HCEC 1CT (cell line): ENCODE measurements at places on chromosomes 16 and 17.
A peak's percentile ranks its signal among the peaks of the same experiment; 100 is the strongest.

DNA sequence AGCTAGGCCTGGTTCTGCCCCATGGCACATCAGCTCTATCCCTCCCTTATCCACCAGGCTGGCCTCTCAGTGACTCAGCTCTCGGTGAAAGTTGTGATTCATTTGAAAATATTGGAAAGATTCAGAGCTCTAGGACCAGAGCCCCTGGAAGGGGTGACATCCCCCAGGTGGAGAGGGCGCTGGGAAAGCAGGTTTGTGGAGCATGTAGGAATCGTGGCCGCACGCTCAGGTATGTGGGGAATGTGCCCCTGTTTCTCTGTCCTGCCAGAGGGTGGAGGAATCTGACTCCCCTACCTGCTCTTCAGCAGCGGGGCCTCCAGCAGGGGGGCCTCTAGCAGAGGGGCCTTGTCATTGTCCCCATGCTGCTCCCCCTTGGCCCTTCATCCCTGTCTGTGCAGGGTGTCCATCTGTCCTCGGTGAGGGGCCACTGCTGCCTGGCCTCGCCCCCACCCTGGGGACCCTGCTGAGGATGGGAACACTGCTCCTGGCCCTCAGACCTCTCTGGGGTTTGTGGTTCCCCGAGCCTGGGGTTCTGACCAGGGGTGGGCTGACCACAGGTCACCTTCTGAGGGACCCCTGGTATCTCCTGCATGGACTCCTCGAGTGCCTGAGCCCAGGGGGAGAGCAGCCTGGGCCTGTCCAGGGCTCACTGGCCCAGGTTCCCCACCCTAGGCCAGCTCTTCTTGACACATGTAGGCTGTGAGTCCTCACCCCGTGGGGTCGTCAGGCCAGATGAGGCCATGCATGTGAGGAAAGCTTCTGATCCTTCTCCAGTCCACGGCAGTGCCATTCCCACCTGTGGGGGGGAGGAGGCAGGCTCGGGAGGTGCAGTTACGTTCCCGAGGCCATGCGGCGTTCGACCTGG, 47.5 kb downstream of the NT5M start:
- DNase-seq = peak; percentile 34

GRCh38 chr17:64413513-64413912, 22.9 kb upstream of the PECAM1 start:
- no peak for DNase-seq

GRCh38 chr16:2818272-2818876, 1.3 kb downstream of the PRSS21 start:
- no peak for DNase-seq

- DNase-seq = no peak
Measured at GRCh38 chr17:28330671-28331070, 4.6 kb downstream of the IFT20 start.

- no peak for DNase-seq
Measured at GRCh38 chr17:65182233-65182632, 45.1 kb downstream of the RGS9 start.

DNA sequence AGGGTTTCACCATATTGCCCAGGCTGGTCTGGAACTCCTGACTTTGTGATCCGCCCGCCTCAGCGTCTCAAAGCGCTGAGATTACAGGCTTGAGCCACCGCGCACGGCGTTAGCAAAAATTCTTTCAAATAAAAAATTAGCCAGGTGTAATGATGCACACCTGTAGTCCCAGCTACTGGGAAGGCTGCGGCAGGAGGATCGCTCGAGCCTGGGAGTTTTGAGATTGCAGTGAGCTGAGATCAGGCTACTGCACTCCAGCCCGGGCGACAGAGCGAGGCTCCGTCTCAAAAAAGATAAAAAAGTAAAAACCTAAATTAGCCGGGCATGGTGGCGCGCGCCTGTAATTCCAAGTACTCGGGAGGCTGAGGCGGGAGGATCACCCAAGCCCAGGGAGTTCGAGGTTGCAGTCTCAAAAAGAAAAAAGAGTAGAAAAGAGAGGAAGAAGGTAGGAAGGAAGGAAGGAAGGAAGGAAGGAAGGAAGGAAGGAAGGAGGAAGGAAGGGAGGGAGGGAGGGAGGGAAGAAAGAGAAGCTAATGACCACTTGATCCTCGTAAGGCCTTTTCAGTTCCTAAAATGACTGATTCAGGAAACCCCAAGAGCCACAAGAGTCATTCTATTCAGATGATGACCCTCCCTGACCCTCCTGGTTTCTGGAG, 59.2 kb downstream of the SRL start:
- DNase-seq = no peak

GRCh38 chr17:80358131-80358530, 56.8 kb upstream of the ENDOV start:
- DNase-seq = no peak

DNA sequence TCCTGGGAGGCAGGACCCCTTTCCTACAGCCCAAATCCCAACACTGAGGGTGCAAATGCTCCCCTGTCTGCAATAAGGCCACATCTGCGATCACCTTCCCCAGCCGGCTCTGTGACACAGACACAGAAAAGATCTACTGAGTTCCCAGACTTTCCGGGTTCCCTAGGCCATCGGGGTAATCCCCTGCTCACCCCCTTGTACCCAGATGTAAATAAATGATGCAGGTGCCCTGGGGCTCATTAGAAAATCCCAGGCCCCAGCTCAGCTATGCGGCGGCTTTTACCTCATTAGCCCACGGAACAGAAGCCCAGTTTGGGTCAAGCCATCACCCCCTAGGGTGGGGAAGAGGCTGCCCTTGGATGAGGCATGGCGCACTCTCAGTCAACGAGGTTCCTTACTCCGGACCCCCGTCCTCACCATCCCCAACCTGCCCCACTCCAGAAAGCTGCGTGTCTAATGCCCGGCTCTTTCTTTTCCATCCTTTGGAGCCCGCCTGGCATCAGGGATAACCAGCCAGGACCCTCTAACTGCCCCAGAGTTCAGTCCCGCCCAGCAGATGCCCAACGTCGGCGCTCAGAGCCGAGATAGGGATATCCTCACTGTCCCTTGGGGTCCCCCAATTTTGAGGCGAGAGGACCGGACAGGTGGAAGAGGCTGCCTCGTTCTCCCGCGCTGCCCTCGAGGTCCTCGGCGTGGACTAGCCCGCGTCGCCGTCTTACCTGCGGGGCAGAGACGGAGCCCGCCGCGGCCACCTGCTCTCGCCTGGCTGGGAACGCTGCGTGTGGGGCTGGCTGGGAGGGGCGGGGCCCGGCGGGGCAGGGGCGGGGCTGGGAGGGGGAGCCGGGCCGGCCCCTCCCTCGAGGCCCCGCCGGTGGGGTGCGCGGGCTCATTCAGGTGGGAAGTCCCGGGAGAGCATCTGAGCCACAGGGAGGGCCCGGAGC, at the start of gene ZNF385C:
Gene ZNF385C, minus strand, starts transcription at position 783 of the 941 bp plus-strand sequence. CDS start 35,417 bp downstream, outside the sequence.
- no peak for DNase-seq

DNA sequence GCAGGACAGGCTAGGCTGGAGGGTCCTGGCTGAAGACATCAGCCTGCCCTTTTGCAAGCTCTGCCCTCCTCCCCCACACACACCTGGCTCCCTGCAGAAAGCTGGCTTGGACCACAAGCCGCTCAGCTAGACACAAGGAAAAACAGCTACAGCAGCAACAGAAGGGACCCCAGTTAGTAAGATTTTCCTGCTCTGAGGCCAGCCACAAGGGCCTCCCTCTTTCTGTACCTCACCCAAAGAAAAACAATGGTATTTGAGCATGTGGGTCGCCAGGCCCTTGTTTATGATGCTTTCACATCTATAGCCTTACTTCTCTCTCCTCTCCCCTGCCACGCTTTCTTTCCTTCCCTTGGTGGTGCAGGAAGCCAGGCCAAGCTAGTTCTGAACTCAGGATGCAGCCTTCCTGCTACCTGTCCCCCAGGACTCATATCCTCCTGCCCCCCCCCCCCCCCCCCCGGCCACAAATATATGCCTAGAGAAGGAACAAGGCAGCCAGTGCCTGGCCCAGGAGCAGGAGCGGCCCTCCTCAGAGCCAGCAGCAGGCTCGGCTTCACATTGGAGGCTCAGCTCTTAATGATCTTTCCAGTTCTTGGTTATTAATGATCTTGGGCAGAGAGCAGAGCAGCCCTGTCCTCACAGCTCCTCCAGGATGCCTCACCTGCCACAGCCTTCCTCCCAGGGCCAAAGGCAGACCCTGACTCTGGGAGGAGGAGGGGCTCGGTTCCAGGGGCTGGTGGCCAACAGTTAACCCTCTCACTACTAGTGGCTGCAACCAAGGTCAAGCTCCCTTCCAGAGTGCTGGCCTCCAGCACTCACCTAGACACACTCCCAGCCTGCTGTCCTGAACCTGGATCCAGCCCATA, 19.5 kb downstream of the GRIN2C start:
- DNase-seq = no peak
